ENCODE measurements at places on chromosomes 11 and 22.

- DNase-seq, result no peak
These were observed 3.8 kb downstream of the OR51V1 start for GRCh38 chr11:5196731-5197130.

- DNase-seq, result no peak
These were observed 15.0 kb downstream of the POU2F3 start for GRCh38 chr11:120254788-120255518.

- peak; percentile 58 for DNase-seq
These were observed at the start of gene PLXNB2 for GRCh38 chr22:50306753-50307749. Gene PLXNB2 (minus strand): TSS chr22:50307646. CDS start chr22:50290584, 17,062 bp downstream.

- DNase-seq, result no peak
These were observed 77.0 kb downstream of the RAB38 start for GRCh38 chr11:88098289-88098688.

- DNase-seq, result no peak
These were observed 9.4 kb upstream of the PPM1F start for GRCh38 chr22:21961886-21962654.

GRCh38 chr22:38900677-38901076, 28.7 kb upstream of the CBX6 start:
- no peak for DNase-seq

- no peak for DNase-seq
These were observed 791.0 kb downstream of the TBC1D22A start for GRCh38 chr22:47553436-47553835.

GRCh38 chr11:24748261-24748660, 251.4 kb downstream of the LUZP2 start:
- no peak for DNase-seq

GRCh38 chr11:57214098-57214417, 23.0 kb downstream of the APLNR start:
- no peak for DNase-seq

DNA sequence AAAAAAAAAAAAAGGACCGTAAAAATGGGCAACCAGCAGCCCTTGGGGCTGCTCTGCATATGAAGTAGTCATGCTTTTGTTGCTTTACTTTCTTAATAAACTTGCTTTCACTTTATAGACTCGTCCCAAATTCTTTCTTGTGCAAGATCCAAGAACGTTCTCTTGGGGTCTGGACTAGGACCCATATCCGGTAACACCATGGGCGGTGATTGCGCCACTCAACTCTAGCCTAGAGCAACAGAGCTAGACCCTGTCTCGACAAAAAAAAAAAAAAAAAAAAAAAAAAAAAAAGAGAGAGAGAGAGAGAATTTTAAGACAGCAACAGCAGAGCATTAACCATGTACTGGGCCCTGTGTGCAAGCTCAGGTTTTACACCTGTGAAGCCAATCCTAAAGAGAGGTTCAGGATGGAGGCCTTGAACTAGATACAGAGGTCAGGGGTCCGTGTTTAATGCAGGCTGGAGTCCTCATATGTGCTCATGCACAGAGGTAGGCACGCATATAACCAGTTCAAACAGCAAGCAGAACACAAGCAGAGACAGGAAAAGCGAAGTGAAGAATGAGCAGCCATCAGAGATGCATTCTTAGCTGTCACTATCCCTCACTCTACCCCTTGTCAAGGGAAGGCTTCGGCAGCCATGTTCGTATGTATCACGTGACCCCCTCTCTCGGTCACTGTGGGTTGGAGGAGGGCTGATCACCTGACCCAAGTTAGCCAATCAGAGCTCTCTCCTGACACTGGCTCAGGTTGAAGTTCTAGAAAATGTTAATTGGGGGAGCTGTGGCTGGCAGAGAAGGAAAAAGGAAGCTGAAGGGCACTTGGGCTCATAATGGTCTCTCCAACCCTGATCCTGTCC, 16.7 kb upstream of the SYT12 start:
- peak; percentile 19 for DNase-seq

- DNase-seq, result no peak
These were observed 8.8 kb downstream of the OSBPL5 start for GRCh38 chr11:3156282-3156660.

GRCh38 chr22:46905415-46905814, 143.0 kb downstream of the TBC1D22A start:
- no peak for DNase-seq

- no peak for DNase-seq
These were observed 59.8 kb downstream of the TENM4 start for GRCh38 chr11:79381036-79381435.

- DNase-seq, result no peak
These were observed 3898.2 kb upstream of the OR11H1 start for GRCh38 chr22:11629661-11630385.

GRCh38 chr22:33597274-33597985, 322.8 kb downstream of the LARGE1 start:
- no peak for DNase-seq

GRCh38 chr11:95293116-95293515, 62.1 kb upstream of the SESN3 start:
- no peak for DNase-seq

GRCh38 chr11:119779195-119780071, 50.4 kb upstream of the NECTIN1 start:
- DNase-seq, result no peak

DNA sequence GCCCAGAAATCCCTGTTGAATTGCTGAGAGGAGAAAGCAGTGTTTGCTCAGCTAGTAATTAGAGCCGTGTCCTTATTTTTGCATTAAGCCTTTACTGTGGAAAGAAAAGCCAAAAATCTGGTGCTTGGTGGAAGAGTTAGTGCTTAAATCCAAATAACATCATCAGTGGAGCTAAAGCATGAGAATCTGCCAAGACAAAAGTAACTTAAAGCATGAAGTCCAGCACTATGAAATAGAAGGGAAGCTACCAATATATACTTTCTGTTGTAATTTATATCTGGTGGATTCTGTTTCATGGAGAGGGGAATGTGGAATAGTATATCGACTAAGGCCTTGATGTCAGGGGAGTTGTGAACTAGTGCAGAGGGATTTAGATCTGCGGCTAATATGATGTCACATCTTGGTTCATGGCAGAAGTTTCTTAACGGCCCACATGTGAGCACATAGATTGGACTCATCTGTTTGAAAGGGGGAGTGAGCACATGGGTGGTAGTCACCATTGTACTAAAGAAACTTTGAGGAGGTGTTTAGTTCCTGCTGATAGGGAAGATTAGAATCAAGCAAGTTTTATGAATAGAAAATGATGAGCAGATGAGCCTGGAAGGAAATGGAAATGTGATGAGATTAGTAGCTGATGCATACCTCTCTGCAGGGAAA, 224.4 kb upstream of the MTNR1B start:
- DNase-seq, result no peak

DNA sequence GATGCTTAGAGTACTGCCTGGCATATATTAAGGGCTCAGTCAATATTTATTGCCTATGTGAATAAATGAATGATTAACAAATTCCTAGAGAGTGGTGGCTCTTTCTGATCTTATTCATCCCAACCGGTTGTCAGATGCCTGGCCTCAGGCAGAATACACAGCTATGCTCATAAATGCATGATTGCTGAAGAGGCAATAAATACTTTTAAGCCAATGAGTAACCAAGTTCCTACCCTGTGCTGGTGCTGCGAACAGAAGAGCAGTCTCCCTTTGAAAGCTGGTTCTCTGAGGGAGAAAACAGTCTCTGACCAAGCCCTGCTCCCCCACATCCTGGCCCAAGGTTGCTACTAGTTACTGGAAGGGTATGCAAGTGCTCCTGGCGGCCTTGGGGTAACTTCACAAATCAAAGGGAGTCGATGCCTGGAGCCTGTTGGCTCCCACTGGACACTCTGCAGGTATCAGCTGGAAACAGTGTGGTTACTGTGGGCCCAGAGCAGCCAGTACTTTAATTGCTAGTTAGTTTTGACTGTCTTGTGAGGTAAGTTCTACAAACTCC, 2.8 kb downstream of the USH1C start:
- DNase-seq, result no peak

- DNase-seq, result no peak
These were observed 21.0 kb upstream of the RBFOX2 start for GRCh38 chr22:36049678-36049997.

DNA sequence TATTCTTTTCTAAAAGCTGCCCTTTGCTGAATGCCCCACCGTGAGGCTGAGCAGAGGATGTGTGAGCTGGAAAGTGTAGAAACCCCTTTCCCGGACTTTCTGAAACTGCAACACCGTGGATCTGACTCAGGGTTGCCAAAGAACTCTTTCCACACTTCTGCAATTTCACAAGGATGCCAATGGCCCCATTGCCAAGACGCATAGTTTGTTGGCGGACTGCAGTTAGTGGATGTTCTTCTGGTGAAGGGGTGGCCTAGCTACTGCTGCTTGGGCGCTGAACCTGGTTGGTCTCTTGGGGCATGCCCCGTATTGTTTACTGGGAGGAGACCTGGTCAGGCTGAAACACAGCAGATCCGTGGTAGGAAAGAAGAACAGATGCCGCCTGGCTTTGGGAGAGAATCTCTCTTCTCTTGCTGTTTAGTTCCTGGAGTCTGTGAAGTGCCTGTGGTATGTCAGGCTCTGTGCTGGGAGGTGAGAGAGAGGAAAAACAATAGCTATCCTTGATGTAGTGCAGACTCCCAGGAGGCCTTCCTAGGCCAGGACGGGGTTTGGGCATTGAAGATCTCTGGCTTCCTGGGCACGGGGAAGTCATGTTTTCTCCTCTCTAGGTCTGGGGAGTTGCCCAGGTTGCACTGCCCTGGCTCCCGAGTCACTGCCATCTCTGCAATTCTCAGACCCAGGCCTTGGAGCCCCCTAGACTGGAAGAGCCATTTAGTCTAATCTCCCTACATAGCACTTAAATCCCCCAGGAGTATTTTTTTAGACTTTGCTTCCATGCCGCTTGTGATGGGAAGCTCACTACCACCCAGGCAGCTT, 26.9 kb downstream of the CD82 start:
- DNase-seq, result no peak

- no peak for DNase-seq
These were observed 8.2 kb downstream of the DDX17 start for GRCh38 chr22:38497869-38498268.

DNA sequence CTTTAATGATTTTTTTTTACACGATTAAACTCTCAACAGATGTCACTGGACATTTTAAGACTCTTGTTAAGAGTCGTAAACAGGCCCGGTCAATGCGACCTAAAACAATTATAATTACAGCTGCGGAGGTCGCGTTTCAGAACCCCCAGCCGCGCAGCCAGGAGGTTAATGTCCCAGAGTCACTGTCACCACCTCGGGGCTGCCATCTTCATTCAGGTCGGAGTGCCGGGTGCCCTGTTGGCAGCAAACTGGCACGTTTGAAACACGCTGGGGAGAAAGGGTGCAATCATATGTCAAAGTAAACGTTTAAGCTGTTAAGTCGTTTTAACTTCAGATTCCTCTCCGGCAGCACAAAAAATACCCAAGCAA, 711 bp upstream of the PHF21B start:
- no peak for DNase-seq

- DNase-seq, result no peak
These were observed 440.1 kb downstream of the NTM start for GRCh38 chr11:131810541-131810940.

- no peak for DNase-seq
These were observed 583 bp downstream of the FGF4 start for GRCh38 chr11:69774354-69775162.

DNA sequence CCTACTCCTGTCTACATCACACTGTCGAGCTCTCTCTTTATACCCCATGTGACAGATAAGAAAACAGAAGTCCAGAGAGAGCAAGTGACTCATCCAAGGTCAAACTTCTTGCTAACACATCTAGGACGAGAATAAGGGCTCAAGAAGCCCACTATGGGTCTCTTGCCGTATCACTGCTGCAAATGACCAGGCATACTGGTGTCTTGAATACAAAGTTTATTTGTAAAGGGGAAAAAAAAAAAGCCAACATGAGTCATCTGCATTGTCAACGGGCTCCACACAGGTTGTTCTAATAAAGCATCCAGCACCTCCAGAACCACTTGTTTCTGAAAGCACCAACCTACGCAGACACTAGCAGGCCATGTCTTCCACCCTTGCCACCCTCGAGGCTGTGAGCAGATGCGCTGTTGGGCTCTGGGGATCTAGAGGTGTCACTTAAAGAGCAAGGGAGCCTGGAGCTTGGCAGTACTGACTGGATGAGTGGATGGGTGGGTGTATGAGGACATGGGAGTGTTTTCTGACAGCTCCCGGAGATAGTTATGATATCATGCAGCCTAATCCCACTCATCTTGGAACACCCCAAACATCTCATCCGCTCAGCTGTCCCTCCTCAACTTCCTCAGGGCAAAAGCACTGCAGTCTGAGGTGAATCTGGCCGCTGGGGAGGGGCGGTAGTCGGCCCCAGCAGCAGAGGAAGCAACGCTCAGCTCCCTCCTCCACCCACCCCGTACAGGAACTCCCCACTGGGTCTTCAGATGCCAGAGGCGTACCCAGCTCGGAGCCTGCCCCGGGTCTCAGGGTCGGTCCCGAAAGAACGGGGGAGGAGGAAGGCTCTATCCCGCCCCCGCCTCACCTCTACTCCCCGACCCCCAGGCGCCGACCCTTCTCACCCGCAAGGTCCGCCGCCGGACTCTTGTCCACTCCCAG, 1.0 kb downstream of the SMCO4 start:
- peak; percentile 42 for DNase-seq

DNA sequence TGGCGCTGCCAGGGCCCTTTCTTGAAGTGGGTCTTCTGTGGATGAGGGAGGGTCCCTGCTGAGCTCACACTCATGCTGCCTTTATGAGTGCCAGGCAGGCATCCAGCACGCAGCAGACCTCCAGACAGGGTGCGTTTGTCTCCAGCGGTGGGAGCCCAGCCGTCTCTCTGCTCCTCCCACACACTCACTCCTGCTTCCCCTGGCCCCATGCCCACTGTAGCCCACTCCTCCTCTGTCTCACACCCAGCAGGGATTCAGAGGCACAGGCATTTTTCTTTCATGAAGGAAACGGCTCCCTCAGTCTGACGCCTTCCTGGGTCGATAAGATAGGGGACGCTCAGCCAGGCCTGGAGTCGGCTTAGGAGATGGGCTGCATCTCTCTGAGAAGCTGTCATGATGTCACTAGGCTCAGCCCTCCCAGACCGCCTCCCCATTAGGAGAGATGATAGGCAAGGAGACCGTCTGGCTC, 183.9 kb upstream of the NCAM1 start:
- no peak for DNase-seq

DNA sequence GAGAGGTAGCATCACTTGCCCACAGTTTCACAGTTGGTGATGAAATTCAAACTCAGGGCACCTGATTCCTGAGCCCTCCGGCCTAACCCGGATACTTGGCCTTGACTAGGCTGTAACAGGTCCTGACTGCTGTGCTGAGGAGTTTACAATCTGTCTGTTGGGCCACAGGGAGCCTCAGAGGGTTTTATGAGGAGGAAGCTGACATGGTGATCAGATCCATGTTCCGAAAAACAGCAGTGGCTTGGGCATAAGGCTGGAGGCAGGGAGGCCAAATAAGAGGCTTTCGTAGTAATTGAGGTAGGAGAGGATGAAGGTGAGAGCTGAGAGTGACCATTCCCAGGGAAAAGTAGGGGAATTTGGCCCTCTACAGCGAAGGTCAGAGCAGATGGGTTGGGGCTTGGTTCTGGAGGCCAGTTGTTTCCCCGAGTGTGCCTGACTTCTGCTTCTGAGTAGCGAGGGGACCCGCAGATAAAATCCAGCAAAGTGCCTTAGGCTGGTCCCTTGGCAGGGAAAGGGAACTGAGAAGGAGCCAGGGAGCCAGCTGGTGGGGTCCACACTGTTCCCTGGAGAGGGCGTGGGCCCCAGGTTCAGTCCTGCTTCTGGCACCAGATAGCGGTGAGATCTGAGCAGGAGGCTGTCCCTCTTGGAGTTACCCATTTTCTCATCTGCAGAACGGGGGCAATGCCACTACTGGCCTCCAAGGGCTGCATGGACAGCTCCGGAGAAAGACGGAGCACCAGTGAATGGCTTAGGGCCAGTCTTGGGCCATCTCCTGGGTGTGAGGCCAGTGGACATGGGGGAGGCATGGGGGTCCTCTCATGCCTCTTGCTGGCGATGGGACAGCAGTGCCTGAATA, 6.5 kb downstream of the PRDM11 start:
- no peak for DNase-seq
